A673 (cell line): ENCODE measurements at places on chromosomes 4 and X.

DNA sequence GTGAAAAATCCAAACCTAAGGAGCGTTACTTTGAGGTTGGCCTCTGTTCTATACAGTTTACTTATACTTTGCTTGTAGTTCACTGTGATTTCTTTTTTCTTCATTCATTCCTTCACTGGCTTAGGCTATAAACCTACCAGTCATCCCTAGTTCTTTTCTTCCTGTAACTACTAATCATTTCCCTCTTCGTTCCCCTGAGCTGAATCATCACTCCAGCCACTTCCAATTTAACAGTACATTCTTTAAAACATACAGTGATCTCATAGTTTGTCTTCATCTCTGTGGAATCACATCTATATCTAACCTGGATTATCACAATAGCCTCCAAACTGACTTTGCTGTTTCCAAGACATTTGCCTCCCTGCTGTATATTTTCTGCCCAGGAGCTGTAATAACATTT lies 25.2 kb upstream of the NPFFR2 start:
- DNase-seq, result no peak

DNA sequence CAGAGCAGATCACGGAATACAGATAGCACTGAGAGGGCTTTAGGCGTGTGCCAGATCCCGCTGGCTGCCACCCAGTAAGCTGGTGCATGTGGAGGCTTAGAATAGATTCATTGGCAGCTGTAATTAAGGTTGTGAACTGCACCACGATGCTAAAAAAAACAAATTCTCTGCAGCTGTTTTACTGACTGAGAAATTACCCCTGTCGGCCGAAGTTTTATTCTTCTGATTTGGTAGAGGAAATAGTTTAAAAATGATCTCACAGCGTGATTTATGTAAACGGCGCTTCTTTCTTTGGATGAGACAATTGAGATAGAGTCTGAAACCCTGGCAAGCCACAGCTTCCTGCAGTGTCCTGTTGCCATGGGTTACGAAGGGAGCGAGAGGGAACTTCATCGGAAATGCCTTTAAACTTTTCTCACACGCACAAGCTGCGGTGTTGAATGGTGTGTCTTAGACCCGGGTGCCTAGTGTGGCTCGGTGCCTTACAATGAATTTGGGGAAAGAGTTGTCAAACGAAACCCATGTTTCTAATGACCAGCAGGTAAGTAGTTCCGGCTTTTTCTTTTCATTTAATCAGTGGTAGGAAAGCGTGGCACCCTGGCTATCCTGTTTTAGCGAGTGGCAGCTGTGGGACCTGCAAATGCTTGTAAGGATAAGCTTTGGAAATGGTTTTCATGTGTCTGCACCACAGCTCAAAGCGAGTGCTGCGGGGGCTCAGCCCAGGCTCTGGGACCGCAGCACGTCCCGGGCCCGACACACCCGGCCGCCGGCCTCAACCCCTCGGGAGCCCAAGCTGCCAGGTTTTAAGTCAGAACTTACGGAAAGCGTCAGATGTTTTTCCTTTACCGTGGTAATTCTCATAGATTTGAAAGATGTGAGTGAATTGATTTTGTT lies 71.7 kb upstream of the HGFAC start:
- peak; percentile 98 for DNase-seq

- DNase-seq, result no peak
Measured at GRCh38 chr4:169940460-169940859, 85.7 kb downstream of the MFAP3L start.

GRCh38 chr4:91502365-91502764 lies 801.4 kb upstream of the GRID2 start:
- no peak for DNase-seq

GRCh38 chrX:78199851-78200250 lies 60.4 kb upstream of the TAF9B start:
- peak; percentile 12 for DNase-seq

DNA sequence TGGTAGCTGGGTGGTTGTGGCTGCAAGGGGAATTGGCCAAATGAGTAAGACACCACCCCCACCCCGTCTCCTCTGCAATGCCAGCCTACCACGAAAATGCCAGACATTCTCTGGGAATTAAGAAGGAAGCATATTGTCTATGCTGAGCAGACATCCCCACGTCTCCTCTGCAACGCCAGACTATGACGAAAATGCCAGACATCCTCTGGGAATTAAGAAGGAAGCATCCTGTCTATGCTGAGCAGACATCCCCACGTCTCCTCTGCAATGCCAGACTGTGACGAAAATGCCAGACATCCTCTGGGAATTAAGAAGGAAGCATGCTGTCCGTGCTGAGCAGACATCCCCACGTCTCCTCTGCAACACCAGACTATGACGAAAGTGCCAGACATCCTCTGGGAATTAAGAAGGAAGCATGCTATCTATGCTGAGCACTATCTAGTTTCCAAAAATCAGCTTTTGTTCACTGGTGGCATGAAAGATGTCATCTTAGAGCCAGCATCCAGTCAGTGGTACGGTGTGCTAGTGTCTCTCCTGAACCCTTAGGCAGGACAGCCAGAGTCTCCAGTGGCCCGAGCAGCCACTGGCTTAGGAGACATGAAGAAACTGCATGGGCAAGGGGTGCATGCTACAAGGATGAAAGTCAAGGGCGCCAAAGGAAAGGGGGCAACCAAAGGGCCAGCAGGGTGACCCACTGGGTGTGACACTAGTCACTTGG lies 339.8 kb upstream of the FRG1 start:
- DNase-seq, result peak; percentile 46

DNA sequence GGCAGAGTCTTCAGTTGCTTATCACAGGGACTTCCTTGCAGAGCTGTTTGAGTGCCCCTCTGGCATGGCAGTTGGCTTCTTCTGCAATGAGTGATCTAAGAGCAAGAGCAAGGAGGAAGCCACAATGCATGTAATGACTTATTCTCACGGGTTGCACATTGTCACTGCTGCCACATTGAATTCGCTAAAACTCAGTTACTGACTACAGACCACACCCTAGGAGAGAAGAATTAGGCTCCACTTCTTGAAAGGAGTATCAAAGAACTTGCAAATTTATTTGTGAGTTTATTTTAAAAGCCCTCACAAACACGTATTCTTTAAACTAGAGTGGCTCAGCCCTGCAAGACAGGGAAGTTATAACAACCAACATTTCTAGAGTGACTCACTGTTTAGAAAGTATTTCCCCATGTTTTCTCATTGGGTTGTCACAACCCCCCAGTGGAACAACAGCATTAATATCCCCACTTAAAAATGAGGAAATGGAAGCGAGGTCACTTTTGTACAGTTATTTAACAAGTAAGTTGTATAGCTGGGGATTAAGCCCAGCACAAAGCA lies 32.4 kb upstream of the RBPJ start:
- DNase-seq, result no peak

- DNase-seq, result no peak
Measured at GRCh38 chr4:173466101-173466500, 63.9 kb downstream of the HAND2 start.

- DNase-seq, result no peak
Measured at GRCh38 chrX:149207518-149207917, 297.6 kb downstream of the IDS start.

GRCh38 chr4:85496933-85497332 lies 22.0 kb downstream of the ARHGAP24 start:
- DNase-seq, result peak; percentile 82

DNA sequence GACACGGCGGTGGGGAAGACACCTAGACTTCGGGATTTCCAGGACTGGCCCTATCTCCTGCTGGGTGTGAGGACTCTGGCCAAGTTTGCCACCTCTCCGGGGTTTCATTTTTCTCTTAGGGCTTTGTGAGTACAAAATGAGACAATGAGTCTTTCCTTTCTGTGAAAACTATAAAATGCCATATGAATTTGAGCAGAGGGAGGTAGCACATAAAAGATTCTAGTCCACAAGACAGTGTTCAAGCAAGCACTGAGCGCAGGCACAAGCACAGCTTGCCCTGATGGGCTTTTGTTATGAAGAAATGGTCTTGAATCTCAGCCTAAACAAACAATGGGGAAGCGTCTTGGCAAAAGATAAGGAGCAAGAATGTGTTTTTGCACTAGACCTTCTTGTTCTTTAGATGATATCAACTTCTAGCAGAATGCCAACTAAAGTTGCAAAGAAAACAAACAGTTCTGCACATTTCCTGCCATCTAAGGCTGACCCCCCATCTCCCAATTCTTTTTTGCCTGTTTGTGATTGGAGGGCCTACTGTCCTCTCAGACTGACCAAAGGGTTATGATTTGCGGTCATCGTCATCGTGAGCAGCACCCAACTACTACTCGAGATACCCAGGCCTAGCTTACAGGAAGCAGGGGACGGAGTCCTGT lies 73.0 kb upstream of the ZNF518B start:
- no peak for DNase-seq

DNA sequence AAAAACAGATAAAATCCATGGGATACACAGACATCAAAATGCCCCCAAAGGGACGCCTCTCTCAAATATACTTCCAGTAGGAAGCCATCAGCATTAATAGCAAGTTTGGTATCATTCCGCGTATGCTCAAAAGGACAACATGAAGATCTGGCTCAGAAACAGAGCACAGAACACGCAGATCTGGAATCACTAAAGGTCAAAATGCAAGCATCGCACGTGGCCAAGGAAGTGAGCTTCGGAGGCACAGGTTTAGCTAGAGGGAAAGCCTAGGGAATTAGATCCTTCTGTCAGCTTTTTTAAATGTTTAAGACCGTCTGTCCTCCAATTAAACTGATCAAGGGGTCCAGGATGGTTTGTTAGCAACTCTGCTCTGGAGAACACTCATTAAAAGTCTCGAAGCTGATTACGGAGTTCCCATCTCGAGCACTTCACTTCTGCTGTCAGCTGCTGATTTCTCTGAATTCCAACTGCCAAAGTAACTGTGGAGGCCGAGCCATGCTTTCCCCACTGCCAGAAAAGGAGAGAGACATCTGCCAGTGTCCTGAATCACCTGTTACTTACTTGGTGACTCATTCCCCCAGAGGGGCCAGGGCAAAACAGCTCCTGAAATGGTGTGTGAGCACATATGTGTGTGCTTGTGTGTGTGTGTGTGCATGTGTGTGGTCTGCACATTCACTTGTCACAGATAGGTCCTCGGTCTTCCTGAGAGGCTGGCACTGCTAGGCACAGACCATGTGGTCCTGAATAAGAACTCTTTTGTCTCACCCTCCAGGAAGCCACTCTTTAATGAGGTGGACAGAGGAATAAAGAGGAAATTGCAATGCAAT lies 177.7 kb upstream of the PPARGC1A start:
- DNase-seq, result no peak

GRCh38 chr4:6188687-6189305 lies 11.6 kb downstream of the JAKMIP1 start:
- DNase-seq, result no peak

- no peak for DNase-seq
Measured at GRCh38 chr4:5650040-5650439, 58.3 kb downstream of the EVC2 start.

DNA sequence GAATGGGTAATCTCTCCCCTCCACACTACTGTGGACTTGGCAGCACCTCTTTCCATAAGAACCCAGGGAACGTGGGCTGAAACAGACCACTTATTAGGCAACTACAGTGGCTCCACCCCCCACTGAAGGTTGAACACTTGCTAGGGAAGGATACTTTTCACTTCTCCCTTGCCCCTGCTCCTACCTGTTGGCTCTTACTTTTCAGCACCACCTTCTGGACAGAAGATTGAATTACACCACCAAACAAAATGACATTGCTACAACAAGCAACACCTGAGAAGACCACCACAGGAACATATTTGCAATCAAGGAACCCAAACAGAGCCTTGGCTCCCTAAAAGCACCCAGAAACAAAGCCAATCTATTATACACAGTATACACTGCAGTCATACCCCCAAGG lies 132.1 kb upstream of the CXCL13 start:
- DNase-seq, result peak; percentile 2

DNA sequence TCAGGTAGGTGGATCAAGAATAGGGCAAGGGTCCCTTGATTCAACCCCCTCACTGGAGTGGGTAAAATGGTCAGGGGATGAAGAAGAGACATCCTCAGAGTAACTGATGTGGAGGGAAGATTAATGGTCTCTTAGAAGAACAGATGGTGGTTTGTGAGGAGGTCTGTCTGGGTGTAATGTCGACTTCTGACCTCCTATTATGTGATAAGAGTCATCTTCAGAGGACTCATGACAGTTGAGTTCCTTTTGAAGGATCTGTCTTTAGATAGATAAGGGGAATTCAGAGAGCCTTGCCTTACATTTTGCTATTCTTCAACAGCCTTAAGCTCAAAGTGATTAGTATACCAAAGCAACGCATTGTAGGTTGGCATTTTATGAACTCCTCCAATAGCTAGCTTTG lies 27.1 kb upstream of the MAGEA8 start:
- no peak for DNase-seq

GRCh38 chr4:20283039-20283438 lies 31.3 kb downstream of the SLIT2 start:
- DNase-seq, result peak; percentile 87

- no peak for DNase-seq
Measured at GRCh38 chr4:158013858-158014257, 159.0 kb downstream of the GASK1B start.

DNA sequence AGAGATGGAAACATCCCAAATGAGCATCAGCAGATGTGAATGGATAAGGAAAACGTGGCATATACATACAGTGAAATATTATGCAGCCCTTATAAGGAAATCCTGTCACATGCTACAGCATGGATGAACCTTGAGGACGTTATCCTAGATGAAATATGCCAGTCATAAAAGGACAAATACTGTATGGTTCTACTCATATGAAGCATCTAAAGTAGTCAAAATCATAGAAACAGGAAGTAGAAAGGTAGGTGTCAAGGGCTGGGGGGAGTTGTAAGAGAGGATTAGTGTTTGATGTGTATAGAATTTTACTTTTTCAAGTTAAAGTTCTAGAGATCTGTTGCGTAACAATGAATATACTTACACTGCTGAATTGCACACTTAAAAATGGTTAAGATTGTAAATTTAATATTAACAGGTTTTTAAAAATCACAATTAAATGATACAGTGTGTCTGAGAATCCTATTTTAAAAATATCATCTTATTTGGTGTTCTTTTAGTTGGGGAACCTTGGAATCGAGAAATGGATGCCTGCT lies 58.5 kb downstream of the KDM6A start:
- DNase-seq, result no peak

GRCh38 chrX:45876206-45876605 lies 669.0 kb downstream of the ZNF674 start:
- DNase-seq, result peak; percentile 88

DNA sequence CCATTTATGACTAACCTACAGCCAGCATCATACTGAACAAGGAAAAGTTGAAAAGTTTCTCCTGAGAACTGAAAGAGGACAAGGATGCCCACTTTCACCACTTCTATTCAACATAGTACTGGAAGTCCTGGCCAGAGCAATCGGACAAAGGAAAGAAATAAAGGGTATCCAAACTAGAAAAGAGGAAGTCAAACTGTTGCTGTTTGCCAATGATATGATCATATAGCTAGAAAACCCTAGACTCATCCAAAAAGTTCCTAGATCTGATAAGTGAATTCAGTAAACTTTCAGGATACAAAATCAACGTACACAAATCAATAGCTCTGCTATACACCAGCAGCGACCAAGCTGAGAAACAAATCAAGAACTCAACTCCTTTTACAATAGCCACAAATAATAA lies 64.5 kb downstream of the CENPC start:
- no peak for DNase-seq

DNA sequence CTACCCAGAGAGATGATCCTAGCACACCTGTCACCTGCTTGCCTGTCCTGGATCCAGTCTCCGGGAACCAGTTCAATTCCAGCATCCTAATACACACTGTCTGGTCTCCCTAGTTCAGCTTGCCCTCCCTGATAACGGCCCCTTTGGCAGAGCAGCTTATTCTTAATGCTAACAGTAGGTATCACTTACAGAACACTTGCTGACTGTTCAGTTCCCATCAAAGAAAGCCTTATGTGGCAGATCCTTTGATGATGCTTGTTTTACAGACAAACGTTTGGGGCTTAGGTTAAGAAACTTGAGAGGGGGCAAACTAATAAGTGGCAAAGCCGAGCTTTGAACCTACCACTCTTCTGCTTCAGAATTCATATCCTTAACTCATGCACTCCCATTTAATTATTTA lies 890 bp downstream of the RASSF6 start:
- DNase-seq, result no peak
